PC-3 (cell line): ENCODE measurements at places on chromosomes 11 and 22. TPM values are rescaled to one million over a fixed set of nuclear protein-coding genes. Genes with fewer than 3 reads are reported as not detected.

C1QTNF4 gene
- total RNA-seq: not detected in 2 replicates

BEST1 gene
- 0.22 TPM in 1 of 2 replicates, not detected in the other for total RNA-seq

TSPAN32 gene
- total RNA-seq: not detected in 2 replicates

DNA sequence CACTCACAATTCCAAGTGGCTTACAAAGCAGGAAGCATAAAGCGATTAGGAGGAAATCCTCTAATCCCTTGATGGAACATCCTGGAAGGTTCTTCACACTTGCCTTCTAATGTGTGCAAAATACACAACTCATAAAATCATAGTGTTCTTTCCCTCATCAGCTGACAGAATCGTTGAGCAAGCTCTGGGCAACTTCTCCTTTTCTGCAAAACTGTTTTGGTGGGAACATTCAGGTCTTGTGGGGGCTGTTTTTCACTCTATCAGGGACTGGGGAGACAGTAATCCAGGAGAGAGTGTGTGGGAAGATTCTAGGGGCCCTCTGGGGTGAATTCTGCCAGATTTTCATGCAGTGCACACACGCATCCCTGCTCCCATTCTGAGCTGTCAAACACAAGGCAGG lies 53.2 kb downstream of the IRAG1 start:
- no peak overlapping the region for H3K4me3 ChIP-seq
- no peaks in the 10 kb centered on the region for H3K27me3 ChIP-seq
- no peak overlapping the region for H3K27ac ChIP-seq
- DNase-seq: no peak
- H3K36me3 ChIP-seq: no peaks in the 10 kb centered on the region
- H3K4me1 ChIP-seq: no peaks in the 10 kb centered on the region

DNA sequence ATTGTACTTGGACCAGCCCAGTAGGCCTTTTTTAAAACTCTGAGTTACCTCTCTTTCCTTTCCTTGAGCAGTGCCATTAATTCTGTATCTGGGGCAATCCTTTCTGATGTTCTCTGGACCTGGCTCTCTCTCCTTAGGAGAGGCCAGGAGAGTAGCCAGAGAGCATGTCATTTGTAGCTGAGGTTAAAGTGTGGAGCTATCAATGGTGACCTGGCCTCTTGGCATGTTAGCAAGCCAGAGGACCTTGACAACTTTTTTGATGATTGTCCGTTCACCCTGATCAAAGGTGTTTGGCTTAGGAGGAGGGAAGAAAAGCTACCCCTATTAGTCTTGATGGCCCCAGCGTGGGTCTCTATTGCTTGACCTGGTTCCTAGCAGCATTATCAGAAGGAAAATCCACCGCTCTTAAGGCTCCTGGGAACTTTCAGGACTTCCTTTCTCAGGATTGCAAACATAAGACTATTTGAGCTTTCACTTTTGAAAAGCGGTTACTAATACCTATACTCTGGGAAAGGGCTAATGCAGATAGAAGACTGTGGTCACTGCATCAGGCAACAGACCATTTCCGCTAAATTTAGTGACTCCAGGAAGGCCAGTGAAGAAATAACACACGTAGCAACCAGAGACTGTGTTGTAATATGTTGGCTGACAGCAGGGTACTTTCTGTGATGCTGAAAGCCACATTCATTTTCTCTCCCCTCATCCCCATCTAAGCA lies 18.2 kb downstream of the LIMK2 start:
- DNase-seq: no peak
- H3K4me1 ChIP-seq: peaks cover 5% of the 10 kb centered on the region; the same call in 1 of the 2 replicates
- H3K36me3 ChIP-seq: no peaks in the 10 kb centered on the region
- no peak overlapping the region for H3K27ac ChIP-seq
- H3K27me3 ChIP-seq: no peaks in the 10 kb centered on the region
- no peak overlapping the region for H3K4me3 ChIP-seq
